CD4-positive, alpha-beta T cell treated with Interleukin-15 for 4 hours (primary cell): ENCODE measurements at places on chromosomes 7 and 10.

GRCh38 chr7:84638339-84638697 is 443.7 kb upstream of the SEMA3A start:
- DNase-seq = no peak

GRCh38 chr7:154795437-154795836 is 207.5 kb downstream of the PAXIP1 start:
- no peak for DNase-seq

GRCh38 chr7:99083733-99084132 is 60.2 kb downstream of the SMURF1 start:
- no peak for DNase-seq

- no peak for DNase-seq
These were observed 94.5 kb downstream of the ZNF33B start for GRCh38 chr10:42543840-42544372.

GRCh38 chr10:79224992-79225391 is 122.3 kb upstream of the PPIF start:
- DNase-seq = no peak

DNA sequence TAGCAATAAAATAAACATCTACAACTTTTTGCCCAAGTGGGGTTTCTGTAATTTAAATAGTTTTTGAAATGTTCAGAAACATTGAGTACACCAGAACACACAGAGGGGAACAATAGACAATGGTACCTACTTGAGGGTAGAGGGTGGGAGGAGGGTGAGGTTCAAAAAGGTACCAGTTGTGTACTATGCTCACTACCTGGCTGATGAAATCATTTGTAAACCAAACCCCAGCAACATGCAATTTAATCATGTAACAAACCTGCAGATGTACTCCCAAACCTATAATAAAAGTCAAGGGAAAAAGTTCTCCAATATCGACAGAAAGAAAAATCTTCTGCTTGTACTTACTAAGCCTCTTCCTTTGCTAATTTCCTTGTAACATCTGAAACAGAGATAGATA is 4.2 kb upstream of the TES start:
- no peak for DNase-seq

- no peak for DNase-seq
These were observed 34.5 kb downstream of the NRG3 start for GRCh38 chr10:81909453-81909852.

- DNase-seq = no peak
These were observed 520.2 kb downstream of the PTPRN2 start for GRCh38 chr7:158067219-158067930.

- DNase-seq = no peak
These were observed 315.3 kb downstream of the TYW1 start for GRCh38 chr7:67311901-67312300.

GRCh38 chr10:124144536-124144935 is 51.1 kb upstream of the CHST15 start:
- DNase-seq = no peak

DNA sequence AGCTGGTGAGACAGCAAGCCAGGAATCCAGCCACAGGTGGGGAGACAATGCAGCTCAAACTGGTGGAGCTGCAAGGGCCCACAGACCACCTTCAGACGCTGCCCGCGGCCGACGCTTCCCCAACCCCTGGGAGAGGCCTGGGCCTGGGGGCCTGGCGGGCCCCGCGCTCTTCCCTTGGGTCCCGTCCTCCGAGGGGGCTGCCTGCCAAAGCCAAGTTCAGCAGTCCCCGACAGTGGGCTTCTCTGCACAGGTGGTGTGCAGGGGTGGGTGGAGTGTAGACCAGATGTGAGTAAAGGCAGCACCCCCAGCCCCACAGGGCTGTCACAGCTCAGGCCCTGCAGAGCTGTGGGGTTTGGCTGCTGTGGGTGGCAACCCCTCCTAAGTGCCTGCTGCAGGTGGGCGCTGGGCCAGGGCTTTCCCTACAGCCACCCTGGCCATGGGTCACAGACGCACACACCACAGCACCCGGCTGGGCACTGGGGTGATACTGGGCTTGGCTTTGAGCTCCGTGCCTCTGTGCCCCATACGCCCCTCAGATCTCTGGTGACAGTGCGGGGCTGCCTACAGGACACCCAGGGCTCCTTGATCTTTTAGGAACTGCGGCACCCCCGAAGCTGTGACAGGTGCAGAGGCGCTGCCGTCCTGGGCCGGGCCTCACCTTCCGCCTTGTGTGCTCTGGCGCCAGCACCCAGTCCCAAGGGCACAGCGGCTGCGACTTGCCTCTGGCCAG is 20.5 kb downstream of the BNIP3 start:
- DNase-seq = no peak

- DNase-seq = no peak
These were observed 34.0 kb upstream of the INSIG1 start for GRCh38 chr7:155263581-155264143.

DNA sequence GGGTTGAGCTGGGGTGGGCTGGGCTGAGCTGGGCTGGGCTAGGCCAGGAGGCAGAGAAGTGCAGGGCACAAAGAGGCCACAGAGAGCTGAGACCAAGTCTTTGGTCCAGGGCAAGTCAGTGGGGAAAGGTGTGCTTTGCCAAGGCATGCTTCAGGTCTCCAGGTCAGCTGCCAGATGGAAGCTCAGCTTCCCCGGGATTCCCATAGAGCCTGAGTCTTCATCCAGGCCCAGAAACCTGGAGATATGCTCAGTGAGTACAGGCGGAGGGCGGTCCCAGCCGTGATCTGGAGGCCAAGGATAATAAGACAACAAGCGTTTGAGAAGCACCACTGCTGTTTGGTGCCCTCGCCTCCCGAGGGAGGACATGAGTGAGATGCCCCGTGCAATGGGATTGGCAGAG is 4.7 kb upstream of the CALN1 start:
- DNase-seq = no peak

DNA sequence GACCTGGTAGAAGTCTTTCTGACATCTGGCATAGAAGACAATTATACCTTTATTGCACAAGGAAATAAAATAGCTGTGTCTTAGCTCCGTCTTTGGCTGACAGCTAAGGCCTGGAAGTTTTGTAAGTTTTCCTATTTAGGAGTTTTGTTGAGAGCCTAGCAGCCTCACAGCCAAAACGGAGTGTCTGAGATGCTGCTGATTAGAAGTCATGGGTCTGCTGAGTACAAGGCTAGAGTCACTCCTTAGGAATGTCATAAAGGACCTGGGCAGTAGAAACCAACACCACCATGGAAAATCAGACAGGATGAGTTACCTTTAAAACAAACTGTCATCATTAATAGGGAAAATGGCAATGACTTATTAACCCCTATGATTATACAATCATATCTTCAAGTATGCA is 442.5 kb downstream of the KCNMA1 start:
- no peak for DNase-seq

DNA sequence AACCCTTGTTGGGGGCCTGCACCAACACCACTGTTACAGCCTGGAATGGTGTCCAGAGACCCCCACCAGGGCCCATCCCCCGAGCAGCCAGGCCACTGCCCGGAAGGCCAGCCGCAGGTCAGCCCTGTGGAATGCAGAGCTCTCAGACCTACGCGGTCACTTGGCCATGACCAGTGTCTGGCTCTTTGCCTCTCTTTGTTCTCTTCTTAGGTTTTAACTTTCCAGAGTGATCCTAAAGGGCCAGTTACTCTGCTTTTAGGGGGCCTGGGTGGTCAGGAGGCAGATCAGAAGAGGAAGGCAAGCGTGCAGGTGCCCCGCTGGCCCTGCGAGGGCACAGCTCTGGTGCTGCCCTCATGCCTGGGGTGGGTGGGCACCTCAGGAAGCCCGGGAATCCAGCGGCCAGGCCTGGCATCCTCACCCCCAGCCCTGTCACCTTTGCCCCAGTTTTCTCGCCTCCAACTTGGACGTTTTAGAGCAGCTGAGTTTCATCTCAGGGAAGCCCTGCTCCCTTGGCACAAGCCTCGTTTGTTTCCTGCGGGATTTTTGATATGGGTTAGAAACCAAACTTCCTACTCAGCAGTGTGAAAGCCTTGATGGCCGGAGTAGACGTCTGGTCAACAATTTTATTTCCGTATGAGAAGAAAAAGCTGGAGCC is 62.5 kb upstream of the CHST15 start:
- DNase-seq = no peak
